ENCODE measurements at places on chromosomes 16 and 17.

- DNase-seq, result no peak
Observed at GRCh38 chr16:881219-882097, 80.9 kb upstream of the GNG13 start.

- DNase-seq, result no peak
Observed at GRCh38 chr16:86101897-86102157, 202.9 kb downstream of the IRF8 start.

- DNase-seq, result no peak
Observed at GRCh38 chr16:27229891-27230470, 26.7 kb downstream of the KDM8 start.

DNA sequence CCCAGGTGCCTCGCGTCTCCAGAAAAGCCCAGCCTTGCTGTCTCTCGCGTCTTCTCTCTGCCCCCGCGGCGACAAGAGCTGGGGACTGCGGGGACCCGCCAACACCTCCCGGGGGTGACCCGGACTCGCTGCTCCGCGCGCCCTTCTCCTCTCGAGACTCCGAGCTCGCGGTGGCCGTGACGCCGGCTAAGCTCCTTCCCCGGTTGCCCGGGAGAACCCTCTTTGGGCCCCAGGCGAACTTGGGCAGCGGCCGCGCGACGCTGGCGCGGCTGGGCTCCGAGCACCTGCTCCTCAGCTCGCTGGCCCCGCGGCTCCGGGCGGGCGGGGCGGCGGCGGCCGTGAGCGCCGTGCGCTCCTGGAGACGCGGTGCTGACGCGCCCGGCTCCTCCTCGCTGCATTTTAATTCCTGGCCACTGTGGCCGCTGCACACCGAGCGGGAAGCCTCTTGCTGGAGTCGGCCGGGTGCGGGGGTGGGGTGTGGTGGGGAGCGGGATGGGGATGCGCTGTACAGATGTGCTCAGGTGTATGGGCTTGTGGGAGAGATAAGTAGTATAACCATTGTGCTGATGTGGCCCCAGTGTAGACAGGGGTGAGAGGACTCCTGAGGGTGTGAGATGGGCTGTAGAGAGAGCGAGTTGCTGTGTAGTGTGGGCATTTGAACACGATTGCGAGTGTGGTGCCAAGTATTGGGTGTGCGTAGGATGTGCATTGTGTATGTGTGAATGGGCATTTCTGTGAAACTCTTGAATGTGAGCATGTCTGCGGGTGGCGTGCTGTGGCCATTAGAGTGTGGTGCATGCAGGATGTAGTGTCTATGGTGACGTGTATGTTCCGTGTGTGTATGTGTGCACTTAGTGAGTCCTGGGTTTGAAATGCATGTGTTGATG, at the start of gene ASIC2:
ASIC2 (minus strand) TSS at position 315 of the 887 bp plus-strand sequence.
- DNase-seq, result no peak

DNA sequence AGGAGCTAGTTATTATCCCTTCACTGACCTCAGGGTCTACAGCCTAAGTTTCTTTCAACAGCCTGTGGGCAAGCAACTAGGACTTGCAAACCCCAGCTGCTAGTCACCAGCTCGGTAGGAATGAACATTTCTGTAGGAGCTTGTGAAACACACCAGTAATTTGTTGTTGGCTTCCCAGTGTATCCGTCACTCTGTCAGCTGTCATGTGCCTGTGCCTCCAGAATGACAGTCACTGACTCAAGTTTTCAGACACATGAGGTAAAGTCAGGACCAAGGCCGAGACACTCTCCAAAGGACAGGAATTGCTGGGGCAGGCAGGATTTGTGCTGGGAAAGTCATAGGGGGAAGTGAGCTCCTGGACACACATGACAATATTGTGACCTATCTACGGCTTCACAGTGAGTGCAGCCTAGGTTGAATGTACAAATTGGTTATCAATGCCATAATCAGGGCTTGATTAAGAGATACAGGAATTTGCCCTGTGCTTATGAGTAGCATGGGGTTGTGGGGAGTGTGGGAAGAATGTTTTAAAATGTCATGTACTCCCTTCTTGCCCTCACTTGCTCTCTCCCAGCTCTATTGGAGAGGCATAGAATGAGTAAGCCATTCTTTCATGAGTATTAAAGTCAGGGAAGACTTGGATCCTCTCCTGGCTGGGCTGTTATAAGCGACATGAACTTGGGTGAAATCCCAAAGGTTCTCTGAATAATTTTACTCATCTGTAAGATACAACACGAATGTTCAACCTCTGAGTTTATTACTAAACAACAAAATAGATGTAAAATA, 391.4 kb downstream of the UTP18 start:
- DNase-seq, result no peak

DNA sequence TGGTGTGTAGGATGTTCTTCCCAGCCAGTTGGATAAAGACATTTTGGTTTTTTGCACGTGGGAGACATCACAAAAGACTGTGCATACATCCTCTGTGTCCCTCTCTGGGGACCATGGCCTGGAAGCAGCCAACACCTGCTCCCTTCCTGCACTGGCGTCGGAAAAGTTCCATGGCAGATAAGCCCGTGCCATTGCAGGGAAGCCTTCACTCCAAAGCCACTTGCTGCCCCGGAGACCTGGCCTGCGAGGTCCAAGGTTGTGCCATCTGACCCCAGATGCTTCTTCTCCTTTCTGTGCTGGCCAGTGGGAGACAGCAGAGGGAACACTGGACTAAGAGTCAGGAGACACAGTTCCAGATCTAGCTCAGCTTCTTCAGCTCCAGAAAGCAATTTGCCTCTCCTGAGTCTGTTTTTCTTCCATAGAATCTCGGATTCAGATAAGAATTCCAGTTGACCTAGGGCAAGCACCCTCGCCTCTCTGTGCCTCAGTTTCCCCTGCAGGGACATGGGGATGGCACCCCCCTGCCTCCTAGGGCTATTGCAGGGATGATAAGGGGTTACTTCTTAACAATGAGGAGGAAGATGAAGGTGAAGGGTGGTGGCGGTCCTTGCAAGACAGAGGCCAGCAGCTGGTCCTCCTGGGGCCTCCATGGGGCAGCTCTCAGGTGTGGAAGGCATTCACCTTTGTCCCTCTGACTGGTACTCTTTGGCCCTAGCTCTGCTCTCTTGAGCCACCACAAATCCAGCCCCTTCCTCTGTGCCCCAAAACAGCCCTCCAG, 134.2 kb downstream of the CMIP start:
- no peak for DNase-seq

- DNase-seq, result peak; percentile 98
Observed at GRCh38 chr16:72203401-72203800, 31.4 kb upstream of the PMFBP1 start.

GRCh38 chr17:34015253-34015652, 239.8 kb upstream of the CCL2 start:
- DNase-seq, result no peak

- DNase-seq, result no peak
Observed at GRCh38 chr17:36920032-36921005, 17.0 kb upstream of the LHX1 start.

GRCh38 chr16:47719713-47720112, 258.6 kb downstream of the PHKB start:
- no peak for DNase-seq

- peak; percentile 68 for DNase-seq
Observed at GRCh38 chr17:51261024-51261963, 948 bp downstream of the UTP18 start.

- no peak for DNase-seq
Observed at GRCh38 chr16:15415511-15415985, 18.8 kb upstream of the BMERB1 start.

GRCh38 chr17:80703142-80703478, 158.5 kb downstream of the RPTOR start:
- no peak for DNase-seq

DNA sequence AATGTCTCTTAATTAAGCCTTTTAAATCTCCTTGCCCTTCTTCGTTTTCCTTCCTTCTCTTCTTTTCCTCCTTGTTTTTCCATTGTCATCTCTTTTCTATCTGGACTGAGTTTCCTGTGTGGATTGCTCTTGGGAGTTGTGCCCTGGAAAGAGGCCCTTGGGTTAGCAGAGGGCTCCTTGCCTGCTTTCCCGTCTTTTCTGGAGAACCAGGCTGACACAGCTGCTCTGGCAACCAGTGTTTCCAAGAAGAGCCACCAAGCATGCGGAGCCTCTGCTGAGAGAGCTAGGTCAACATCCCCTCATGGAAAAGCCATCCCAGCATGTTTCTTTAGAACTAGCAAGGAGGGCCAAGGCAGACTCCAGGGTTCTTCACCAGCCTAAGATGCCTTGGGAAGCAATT, 75.4 kb downstream of the HLF start:
- no peak for DNase-seq

DNA sequence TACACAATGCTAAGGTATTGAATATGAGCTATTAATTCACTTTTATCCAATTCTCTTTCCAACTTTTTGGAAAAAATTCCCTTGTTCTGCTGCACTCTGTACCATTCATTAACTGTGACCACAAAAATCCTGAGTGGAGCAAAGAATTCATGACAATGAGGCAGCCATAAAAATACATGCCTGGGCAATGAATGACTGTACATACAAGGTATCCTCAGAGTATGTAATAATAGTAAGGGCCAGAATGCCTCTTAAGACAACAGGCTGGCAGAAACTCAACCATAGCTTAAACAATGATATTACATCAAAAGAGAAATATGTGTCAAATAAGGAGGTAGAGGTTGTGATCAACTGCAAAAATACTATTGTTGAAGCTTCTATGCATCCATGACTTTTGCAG, 74.7 kb upstream of the CA10 start:
- DNase-seq, result no peak

GRCh38 chr16:78761427-78761826, 662.0 kb downstream of the WWOX start:
- DNase-seq, result no peak

- DNase-seq, result no peak
Observed at GRCh38 chr17:40309031-40309948, at the start of gene RARA. Gene RARA (plus strand): TSS chr17:40309180. CDS start chr17:40331219, 22,039 bp downstream.

- no peak for DNase-seq
Observed at GRCh38 chr17:45411348-45412105, 21.1 kb downstream of the ARHGAP27 start.

GRCh38 chr16:50842589-50842988, 100.7 kb downstream of the CYLD start:
- DNase-seq, result no peak

- no peak for DNase-seq
Observed at GRCh38 chr16:49664221-49665215, 191.4 kb downstream of the ZNF423 start.

DNA sequence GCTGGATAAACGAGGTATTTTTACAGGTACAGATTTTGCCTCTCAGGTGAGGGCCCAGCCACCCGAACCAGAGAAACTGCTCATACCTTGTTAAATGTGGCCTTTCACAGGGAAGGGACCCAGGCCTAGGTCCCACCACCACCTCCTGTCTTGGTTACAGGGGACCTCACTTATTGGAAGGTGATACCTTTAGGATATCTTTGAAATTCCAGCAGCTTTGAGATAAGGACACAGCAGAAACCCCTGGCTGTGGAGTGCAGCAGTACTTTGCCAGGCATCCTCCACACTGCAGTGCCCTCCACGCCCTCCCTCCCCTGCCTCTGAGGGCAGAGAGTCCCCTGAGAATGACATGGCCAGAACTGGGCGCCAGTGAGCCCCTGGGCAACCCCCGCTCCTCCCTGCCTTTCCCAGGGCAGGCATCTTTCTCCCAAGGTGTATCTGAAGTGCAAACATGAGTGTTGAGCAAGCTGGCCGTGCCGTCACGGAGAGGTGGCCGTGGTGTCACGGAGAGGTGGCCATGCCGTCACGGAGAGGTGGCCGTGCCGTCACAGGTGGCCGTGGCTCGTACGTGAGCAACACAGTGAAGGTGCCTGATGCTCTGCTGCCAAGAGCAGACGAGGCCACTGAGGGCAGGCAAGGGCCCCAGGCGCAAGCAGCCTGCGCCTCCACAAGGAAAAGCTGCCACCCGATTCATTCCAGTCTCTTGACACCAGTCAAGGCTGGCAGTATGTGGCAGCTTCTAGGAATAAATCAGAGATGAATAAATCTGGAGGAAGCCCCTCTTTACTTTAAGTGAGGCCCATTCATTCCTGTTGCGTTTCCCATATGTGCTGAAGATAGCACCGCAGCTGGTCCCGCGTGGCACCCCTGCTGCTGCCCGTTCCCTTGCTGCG, 134.5 kb upstream of the CHMP6 start:
- DNase-seq, result no peak

GRCh38 chr17:43890240-43890639, 17.1 kb downstream of the MPP2 start:
- DNase-seq, result no peak

- DNase-seq, result no peak
Observed at GRCh38 chr17:56577190-56577842, 16.2 kb upstream of the NOG start.

- DNase-seq, result peak; percentile 90
Observed at GRCh38 chr17:57004944-57005579, 27.1 kb downstream of the SCPEP1 start.

- DNase-seq, result peak; percentile 55
Observed at GRCh38 chr17:1362964-1363363, 37.1 kb downstream of the YWHAE start.

DNA sequence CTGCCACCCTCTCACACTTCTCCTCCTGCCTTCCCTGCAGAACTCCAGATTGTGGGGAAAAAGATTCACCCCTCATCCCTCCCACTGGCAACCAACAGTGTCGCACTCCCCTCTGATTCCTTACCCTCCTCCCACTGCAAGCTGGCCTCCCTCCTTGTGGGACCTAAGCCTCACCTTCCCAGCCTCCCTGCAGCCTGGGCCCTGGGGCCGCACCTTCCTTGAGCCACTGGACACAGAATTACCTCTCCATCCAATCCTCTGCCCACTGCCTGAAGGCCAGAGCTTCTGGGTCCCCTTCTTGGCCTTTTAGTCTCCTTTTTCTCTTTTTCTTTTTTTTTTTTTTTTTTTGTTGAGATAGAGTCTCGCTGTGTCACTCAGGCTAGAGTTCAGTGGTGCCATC, 33.9 kb downstream of the NGFR start:
- DNase-seq, result no peak

GRCh38 chr16:5465714-5466113, 368.1 kb upstream of the EEF2KMT start:
- DNase-seq, result no peak

- DNase-seq, result no peak
Observed at GRCh38 chr16:53737552-53737951, 33.6 kb downstream of the FTO start.
